ENCODE measurements at places on chromosomes 1 and 21. TPM values are rescaled to one million over a fixed set of nuclear protein-coding genes. Genes with fewer than 3 reads are reported as not detected.

GPR25 gene
- not detected for polyA plus RNA-seq

F3 gene
- 412 TPM for polyA plus RNA-seq

OR1C1 gene
- not detected for polyA plus RNA-seq

DPH2 gene
- 20.2 TPM for polyA plus RNA-seq

TSPEAR gene
- 0.35 TPM for polyA plus RNA-seq

NFASC gene
- polyA plus RNA-seq, result 1.7 TPM

TTC13 gene
- polyA plus RNA-seq, result 9.7 TPM

PIGK gene
- polyA plus RNA-seq, result 27.4 TPM

WNT4 gene
- polyA plus RNA-seq, result 4.2 TPM

SLAMF7 gene
- not detected for polyA plus RNA-seq

DNA sequence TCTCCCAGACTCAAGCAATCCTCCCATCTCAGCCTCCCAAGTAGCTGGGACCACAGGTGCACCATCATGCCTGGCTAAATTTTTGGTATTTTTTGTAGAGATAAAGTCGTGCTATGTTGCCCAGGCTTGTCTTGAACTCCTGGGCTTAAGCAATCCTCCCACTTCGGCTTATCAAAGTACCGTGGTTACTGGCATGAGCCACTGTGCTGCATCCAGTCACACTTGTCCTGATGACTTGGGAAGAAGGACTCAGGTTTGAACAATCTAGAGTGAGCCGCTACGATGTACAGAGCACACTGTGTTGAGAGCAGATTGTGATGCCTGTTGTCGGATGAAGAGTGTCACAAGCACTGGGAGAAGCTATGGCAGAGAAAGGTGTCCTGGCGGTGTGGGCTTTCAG is 27.2 kb downstream of the RNF187 start:
- no peak for DNase-seq

GRCh38 chr1:151158751-151159251 is 2.4 kb downstream of the TNFAIP8L2 start:
- DNase-seq, result no peak

- no peak for DNase-seq
Measured at GRCh38 chr1:64392109-64392508, 77.8 kb upstream of the CACHD1 start.

DNA sequence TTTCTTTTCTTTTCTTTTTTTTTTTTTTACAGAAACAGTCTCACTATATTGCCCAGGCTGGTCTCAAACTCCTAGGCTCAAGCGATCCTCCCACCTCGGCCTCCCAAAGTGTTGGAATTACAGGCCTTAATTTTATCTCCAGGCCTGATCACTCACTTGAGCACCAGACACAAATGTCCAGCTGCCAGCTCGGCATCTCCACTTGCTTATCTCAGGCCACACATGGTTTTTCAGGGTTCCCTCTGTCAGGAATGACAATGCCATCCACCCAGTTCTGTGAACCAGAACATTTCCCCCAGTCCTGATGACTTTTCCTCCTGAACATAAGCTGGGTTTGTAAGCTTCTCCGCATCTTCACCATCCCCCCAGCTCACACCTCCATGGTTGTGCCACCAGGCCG is 44.6 kb upstream of the ZNF281 start:
- no peak for DNase-seq

GRCh38 chr21:36430841-36431240 is 45.6 kb downstream of the CHAF1B start:
- DNase-seq, result no peak

- DNase-seq, result no peak
Measured at GRCh38 chr1:231867607-231868006, 241.0 kb downstream of the DISC1 start.

DNA sequence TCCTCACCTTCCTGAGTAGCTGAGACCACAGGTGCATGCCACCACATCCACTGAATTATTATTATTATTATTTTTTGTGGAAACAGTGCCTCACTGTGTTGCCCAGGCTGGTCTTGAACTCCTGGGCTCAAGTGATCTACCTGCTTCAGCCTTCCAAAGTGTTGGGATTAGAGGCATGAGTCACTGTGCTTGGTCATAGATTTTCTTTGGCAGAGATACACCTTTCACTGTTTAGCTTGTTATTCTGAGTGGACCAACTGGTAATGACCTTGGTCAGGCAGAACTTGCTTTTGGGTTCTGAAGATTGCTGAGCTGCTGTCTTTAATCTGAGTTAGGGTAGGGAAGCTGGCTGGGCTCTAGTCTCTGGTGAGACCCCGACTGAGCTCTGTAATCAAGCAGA is 66.8 kb downstream of the DNAH14 start:
- no peak for DNase-seq

DNA sequence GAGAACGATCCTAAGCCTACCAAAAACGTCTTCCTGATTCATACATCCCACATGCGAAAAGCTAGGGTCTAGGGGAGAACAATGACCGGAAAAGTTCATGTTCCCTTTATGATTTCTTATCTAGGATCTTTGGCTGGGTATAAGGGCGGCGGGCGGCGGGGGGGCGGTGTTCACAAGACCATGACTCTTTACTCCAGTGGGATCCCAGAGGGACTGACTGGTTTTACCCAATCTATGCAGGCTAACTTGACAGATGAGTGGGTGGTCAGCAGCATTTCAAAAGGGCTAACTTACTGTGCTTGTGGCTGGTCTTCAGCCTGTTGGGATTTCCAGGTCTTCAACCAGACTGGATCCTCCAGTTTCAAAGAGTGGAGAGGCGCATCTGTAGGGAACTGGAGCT is 40.3 kb downstream of the CNIH3 start:
- no peak for DNase-seq

GRCh38 chr1:100511058-100511457 is 26.9 kb upstream of the GPR88 start:
- DNase-seq, result no peak

GRCh38 chr21:27648560-27648959 is 681.7 kb upstream of the ADAMTS5 start:
- DNase-seq, result peak; percentile 18

DNA sequence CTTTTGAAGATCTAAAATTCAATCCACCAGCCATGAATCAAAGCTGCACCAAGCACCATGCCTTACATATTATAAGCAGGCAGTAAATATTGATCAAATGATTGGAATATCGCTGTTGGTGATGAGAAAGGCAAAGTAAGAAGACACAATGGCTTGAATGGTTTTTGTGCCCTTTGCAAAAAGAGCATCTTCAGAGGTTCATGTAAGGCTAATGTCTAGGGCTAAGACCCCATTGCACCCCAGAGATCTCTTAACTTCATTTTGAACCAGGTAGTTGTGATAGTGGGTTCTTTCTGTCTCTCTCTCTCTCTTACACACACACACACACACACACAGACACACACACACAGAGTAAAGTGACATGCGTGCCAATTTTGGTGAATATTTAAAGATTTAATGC is 12.0 kb downstream of the PROX1 start:
- no peak for DNase-seq

DNA sequence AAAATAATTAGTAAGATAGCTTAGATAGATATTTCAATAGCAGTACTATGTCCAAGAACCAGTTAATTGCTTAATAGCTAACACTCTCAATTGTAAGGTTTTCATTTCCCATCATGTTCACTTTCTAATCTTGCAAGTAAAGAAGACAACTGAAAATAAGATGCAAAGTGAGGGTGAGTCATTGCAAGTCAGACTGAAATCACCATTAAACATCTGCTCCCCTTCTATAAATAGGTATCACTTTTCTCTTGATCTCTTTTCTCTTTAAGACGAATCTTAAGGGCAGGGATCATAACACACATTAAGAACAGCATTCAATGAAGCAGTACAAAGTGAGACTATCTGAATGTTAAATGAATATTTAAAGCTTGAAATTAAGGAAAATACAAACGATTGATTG is 40.4 kb downstream of the UBR4 start:
- no peak for DNase-seq

DNA sequence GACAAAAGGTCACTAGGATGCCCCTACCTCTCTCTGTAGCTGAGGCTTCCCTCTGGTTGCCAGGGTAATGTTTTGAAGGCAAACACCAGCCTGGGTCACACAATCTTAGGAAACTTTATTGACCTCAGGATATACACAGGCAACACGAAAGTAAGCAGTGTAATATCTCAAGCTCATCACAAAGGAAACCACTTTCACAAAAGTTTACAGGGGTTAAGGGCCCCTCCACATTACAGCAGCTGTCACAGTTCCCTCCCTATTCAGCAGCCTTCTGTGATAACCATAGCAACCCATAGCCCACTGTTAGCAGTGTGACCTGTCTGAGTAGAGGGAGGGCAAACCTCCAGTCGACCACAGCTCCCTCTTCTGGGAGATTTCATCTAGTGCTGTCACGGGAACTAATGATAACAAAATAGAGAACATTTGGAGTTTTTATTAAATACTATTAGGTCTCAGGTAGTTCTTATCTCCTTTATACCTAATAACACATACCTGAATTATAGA is 149.8 kb downstream of the PTPRC start:
- DNase-seq, result peak; percentile 34

DNA sequence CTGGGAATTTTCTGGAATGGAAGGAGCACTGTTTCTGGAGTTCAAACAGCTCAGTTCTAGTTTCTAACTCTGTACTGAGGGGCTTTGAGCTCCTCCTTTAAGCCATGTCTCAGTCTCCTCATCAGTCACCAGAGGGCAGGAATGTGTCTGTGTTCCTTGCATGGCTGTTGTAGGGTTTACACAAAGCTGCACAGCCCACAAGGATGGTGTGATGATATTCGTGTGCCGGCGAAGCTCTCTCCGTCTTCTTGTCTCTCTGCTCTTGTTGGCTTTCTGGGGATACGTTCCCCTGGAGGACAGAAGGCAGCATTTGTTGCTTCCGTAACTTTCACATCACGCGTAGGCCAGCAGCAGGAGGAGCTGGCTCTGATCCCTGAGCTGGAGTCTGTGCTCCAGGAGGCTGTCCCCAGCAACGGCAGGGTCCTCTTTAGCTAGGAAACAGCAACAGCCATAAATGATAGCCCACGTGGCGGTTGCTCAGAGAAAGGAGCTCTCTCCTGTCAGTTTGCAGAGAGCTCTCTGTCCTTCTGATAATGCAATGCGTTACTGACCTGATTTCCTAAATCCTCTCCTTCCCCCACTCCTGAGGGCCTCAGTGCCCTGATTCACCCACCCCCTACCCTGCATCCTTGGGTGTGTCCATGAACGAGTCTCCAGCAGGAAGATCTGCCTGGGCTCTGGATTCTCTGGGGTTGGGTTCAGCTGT is 189.2 kb upstream of the VAMP3 start:
- no peak for DNase-seq

DNA sequence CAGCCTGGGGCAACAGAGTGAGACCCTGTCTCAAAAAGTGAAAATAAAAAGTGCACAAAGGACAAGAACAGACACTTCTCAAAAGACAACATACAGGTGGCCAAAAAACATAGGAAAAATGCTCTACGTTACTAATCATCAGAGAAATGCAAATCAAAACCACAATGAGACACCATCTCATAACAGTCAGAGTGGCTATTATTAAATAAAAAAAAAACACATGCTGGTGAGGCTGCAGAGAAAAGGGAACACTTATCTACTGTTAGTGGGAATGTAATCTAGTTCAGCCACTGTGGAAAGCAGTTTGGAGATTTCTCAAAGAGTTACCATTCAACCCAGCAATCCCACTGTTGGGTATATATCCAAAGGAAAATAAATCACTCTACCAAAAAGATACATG is 173.2 kb downstream of the SMYD3 start:
- no peak for DNase-seq

DNA sequence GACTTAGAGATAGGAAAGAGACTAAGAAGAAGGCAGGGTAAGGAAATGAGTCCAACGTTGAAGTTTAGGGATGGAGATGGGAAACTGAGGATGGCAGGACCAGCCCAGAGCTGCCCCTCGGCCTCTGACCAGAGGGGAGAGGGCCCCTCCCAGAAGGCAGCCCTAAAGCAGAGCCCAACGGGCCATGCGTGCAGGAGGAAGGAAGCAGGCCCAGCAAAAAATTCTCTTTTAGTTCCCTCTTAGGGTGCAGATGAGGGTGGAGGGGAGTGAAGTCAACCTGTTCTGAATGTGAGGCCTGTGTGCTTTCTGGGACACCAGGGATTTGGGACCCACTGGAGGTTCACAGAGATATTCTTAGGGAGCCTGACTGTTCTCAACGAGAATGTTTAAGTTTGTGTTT is 225.4 kb downstream of the RHOU start:
- no peak for DNase-seq

DNA sequence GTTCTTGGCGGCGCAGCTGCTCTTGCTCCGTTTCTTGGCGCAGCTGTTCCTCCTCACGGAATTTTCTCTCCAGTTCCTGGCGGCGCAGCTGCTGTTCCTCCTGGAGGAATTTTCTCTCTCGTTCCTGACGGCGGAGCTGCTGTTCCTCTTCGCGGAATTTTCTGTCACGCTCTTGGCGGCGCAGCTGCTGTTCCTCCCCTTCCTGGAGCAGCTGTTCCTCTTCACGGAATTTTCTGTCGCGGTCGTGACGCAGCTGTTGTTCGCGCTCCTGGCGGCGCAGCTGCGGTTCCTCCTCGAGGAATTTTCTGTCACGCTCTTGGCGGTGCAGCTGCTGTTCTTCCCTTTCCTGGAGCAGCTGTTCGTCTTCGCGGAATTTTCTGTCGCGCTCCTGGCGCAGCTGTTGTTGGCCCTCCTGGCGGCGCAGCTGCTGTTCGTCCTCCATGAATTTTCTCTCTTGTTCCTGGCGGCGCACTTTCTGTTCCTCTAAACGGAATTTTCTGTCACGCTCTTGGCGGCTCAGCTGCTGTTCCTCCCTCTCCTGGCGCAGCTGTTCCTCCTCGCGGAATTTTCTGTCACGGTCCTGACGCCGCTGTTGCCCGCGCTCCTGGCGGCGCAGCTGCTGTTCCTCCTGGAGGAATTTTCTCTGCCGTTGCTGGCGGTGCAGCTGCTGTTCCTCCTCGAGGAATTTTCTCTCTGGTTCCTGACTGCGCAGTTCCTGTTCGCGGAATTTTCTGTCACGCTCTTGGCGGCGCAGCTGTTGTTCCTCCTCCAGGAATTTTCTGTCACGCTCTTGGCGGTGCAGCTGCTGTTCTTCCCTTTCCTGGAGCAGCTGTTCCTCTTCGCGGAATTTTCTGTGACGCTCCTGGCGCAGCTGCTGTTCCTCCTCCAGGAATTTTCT is 7.0 kb downstream of the TCHH start:
- no peak for DNase-seq

GRCh38 chr1:165891111-165891860 is 63.9 kb downstream of the UCK2 start:
- no peak for DNase-seq

- DNase-seq, result no peak
Measured at GRCh38 chr1:7755448-7755847, 15.6 kb upstream of the VAMP3 start.

GRCh38 chr1:223319905-223320580 is 43.9 kb downstream of the SUSD4 start:
- no peak for DNase-seq

DNA sequence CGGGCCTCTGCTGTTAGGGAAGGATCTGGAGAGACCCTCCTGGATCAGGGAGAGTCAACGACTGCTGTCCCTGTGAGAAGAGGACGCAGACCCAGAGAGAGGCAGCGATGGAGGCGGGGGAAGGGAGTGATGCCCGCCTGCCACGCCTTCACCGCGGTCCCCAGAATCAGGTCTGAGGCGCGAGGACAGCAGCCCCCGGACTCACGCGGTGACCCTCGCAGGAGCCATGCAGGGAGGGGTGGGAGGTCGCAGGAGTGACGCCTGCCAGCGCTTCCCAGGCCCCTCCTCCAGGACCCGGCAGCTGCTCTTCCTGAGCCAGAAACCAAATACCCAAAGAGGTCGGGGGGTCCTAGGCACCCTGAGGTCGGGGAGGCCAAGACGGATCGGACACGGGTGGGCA is 6.2 kb upstream of the TNFRSF4 start:
- no peak for DNase-seq

Measured in hepatocyte (in vitro differentiated cells).